Mucosa of gallbladder (tissue), 1 donor: ENCODE measurements at places on chromosomes 12 and 14. TPM values are rescaled to one million over a fixed set of nuclear protein-coding genes. Genes with fewer than 3 reads are reported as not detected.

Gene ACVRL1
- 37.1 TPM for total RNA-seq

Gene PMEL
- 2.9 TPM for total RNA-seq

Gene SLC25A47
- total RNA-seq: 0.20 TPM

Gene CCDC196
- not detected for total RNA-seq

Gene ZNF891
- 2.6 TPM for total RNA-seq

Gene GPRC5A
- total RNA-seq: 7.2 TPM

Gene FOXN4
- total RNA-seq: not detected

Gene PMCH
- total RNA-seq: not detected

Gene C12orf60
- 0.43 TPM for total RNA-seq

Gene HOXC10
- not detected for total RNA-seq

- no peak for DNase-seq
Observed at GRCh38 chr12:26580619-26581018, 252.4 kb downstream of the ITPR2 start.

DNA sequence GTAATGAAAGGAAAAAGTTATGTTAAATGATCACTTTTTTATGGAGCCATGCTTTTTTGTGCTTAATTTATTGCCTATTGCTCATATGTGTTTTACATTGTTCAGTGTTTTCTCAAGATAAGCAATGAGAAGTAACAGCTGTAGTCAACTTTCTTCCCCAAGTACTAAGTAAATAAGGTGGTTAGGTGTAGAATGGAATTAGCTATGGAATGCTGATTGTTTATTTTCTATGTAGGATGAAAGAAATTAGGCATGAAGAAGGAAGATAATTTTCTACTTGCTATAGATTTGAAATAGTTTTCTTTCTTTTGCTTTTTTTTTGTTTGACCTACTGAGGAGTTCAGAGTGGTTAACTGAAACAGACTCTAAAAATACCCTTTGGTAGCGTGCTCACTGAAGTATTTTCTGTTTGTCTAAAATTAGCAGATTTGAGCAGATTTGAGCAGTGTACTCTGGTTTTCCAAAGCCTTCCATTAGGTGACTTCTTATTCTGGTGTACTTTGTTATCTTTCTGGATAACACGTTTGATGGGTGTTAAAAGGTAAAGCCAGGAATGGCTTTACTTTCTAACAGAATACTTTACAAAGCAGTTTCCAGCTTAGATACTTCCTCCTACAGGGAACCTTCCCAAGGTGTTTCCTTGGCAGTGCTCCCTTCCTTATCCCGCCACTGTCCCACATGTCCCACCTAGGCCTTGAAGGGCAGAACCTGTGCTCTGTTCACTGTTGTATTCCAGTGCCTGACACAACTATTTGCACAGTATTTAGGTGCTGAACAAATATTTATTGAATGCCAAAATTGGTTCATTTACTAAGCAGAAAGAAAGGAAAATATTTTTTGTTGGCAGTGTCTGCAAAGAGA is 56.0 kb downstream of the RASSF3 start:
- DNase-seq: no peak

GRCh38 chr12:79982086-79983062 is 47.5 kb upstream of the PPP1R12A start:
- DNase-seq: no peak

DNA sequence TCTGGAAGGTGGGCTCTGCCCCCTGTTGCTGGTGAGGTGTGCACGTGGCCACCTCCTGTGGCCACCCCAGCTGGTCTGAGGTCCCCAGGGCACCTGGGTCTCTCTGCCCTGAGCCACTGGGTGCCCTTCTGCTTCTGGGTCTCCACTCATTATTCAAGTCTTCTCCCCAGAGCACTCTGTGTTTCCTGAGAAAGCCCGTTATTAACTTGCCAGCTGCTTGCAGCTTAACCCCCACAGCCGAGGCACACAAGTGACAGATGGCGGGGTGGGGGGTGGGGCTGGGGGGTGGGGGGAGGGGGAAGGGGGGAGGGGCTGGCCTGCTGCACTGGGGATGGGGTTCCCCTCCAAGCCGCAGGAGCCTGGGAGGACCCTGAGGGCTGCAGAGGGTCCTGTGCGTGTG is 40.5 kb downstream of the FBRSL1 start:
- no peak for DNase-seq

DNA sequence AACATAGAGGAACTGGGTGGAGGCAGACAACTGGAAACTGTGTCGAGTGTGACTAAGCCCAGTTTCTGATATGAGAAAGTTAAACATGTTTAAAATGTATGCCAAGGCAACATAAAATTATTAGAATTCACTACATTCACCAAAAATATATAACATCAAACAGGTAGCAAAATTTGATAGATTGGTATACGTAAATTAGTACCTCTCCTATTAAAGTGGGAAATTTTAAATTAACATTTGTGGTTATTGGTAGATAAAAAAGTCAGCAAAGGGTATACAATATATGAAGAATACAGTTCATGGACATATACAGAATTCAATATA is 53.0 kb downstream of the CCDC91 start:
- DNase-seq: no peak

GRCh38 chr14:88706425-88706824 is 86.3 kb downstream of the EML5 start:
- no peak for DNase-seq

- no peak for DNase-seq
Observed at GRCh38 chr14:39666386-39666785, 234.2 kb upstream of the FBXO33 start.

DNA sequence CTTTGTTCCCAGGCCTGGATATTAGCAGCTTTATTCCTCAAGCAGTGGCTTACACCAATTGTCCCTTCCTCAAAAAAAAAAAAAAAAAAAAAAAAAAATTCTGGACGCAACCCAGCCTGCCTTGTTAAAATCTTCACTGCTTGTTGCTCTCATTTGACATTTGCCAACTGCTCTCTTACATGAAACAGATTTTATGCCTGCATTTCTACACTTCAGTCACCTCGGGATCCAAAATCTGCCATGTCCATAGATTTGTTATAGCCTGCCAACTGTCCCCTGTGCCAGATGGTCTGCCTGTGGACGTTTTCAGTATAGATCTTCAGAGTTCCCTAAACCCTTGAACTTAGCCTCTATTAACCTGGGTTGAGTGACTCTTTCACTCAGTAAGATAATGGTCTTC is 651.5 kb downstream of the FSCB start:
- no peak for DNase-seq

DNA sequence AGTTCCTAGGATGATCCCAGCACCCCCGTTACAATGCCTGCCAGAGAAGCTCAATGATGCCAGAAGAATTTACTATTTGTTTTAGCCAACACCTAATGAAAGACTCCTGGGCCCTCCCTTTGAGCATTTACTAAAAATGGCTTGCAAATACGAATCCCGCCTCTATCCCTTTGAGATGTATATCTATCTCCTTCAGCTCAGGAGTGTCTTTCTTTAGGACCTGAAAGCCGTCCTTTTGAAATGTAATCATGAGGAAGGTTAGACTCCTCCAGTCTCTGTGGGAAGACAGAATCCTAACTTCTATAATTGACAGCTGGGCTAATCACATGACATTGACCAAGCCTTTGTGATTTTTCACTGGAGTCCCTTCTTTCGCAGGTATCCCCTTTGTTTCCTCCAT is 19.2 kb upstream of the DYNC1H1 start:
- DNase-seq: no peak

DNA sequence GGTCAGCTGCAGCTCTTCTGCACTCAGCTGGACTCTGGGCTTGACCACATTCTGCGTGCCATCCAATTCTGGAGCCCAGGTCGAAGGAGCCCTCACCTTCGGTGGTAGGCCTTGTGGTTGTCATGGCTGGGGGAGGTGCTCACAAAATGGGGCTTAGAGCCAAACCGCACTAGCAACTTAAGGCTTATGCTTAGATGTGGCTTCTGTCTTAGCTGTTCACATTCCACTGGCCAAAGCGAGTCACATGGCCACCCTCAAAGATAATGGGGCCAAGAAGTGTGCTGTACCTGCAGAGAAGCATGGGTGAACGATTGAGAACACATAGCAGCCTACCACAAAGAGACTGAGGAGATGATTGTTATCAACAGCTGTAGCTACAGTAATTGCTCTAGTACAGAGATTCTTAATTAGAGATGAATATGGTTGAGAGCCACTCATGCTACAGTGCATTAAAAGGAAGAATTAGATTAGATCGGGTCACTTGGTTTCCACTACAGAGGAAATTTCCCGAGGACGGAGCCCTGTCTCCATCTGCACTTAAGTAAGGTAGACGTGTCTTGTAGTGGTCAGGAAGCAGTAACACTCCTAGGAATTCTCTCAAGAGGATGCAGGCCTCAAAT is 334.6 kb upstream of the FKBP4 start:
- no peak for DNase-seq

DNA sequence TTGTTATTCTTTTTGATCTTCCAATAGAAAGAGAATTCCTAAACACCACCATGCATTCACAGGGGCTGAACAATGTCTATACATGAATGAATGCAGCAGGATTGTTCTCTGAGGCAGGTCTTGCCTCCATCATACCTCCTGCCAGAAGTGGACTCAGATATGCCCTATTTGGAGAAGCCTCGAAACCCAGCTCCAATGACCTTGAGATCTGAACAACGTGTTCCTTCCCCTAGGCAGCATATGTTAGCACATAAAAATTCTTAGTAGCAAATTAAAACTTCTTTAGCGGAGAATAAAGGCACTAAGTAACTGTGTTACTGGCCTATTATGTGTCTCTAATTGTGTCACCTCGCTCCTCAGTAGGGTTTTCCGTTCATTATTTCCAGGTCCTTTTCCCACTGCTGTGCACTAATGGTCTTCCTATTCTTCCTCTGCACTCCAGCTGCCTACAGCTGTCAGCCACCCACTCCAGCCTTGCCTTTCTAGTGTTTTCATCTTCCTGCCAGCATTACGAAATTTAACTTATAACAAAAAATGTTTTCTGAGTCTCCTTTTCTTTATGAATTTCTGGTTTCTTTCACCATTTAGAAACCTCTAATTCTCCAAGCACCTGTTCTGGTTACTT is 62.6 kb upstream of the IGF1 start:
- DNase-seq: no peak

DNA sequence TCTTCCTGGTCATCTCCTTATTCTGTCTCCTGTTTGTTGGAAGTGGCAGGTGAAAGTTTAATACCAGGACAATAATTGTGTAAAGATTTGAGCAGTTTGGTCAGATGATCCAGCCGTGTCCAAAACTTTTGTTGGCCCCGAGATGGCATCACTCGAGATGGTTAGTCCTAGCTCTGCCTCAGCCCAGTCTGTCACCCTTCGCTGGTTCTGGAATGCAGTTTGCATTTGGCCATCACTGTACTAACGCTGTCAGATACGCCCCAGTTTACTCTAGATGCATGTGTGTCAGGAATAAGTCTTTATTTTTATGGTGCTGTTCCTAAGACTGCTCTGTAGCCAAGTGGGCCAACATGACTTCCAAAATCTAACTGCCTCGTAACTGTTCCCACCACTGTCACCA is 79.6 kb downstream of the MOK start:
- DNase-seq: no peak

DNA sequence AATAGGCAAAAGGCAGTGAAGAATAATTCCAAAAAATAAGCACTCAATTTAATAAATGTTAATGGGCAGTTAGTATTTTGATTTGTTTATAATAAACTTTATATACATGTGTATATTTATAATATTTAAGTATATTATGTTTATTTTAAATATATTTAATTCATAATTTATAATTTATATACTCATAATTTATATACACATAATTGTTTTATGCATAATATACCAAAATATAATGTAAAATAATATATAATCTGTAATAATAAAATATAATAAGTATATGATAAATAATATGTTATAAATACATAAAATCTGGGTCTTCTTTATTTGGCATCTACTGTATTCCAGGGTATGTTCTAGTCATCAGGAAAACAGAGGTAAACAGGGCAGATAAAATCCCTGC is 100.2 kb upstream of the ARID2 start:
- no peak for DNase-seq

DNA sequence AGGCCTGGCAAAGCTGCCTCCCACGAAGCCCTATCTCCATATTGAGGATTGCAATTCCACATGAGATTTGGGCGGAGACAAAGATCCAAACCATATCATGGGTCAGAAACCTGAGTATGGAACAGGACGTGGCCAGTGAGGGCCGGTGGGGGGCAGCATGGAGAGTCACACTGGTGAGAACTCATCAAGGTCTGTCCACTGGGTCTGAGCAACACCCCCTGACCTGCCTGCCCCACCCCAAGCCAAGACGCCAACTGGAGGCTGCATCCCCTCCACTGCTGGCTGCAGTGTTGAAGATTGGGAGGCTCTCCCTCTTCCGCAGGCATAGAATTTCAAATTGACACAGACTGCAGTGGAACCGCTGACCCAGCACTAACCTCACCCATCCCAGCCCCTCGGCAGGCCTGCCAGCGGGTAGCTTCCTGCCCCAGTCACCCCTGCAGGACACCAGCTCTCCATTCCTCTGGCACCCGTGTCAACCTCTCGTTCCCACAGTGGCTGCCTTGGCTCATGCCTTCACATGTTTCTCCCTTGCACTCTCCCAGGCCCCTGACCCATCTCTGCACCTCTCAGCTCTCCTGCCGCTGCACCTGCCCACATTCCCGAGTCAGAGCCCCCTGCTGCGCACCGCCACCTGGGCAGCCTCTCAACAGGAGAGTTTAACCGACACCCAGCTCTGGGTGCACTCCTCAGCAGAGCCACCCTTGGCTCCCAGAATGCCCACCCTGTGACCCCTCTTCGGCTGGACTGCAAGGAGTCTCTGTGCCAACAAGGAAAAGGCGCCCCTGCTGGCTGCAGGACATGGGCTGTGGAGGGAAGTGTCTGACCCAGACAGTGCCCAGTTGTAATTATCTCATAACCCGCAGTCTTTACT is 45.2 kb upstream of the PPP2R5C start:
- DNase-seq: no peak

GRCh38 chr14:77040741-77041653 is 12.5 kb upstream of the IRF2BPL start:
- DNase-seq: no peak
